Lower lobe of right lung (tissue), 2 donors: ENCODE measurements at places on chromosomes 13 and 19. TPM values are rescaled to one million over a fixed set of nuclear protein-coding genes. Genes with fewer than 3 reads are reported as not detected.

The FAM83E gene
- 34.1 TPM for total RNA-seq

The RPS15 gene
- total RNA-seq = 854 TPM

The NANOS3 gene
- total RNA-seq = 0.68 TPM

The LIPE gene
- 3.2 TPM for total RNA-seq

The TOMM40 gene
- 40.8 TPM for total RNA-seq

The NUFIP1 gene
- 3.8 TPM for total RNA-seq

GRCh38 chr19:9793071-9793591, 24.6 kb upstream of the ZNF846 start:
- H3K27me3 ChIP-seq = no peaks in the 10 kb centered on the region
- H3K4me3 ChIP-seq = peak overlapping the region; percentile 67
- no peaks in the 10 kb centered on the region for H3K36me3 ChIP-seq
- DNase-seq = peak; percentile 78
- peak overlapping the region; percentile 88 for H3K27ac ChIP-seq

- no peaks in the 10 kb centered on the region for H3K27me3 ChIP-seq
- no peak overlapping the region for H3K4me3 ChIP-seq
- no peak for DNase-seq
- no peak overlapping the region for H3K27ac ChIP-seq
- H3K4me1 ChIP-seq = no peaks in the 10 kb centered on the region
Measured at GRCh38 chr19:9727644-9728043, 40.9 kb downstream of the ZNF846 start.

DNA sequence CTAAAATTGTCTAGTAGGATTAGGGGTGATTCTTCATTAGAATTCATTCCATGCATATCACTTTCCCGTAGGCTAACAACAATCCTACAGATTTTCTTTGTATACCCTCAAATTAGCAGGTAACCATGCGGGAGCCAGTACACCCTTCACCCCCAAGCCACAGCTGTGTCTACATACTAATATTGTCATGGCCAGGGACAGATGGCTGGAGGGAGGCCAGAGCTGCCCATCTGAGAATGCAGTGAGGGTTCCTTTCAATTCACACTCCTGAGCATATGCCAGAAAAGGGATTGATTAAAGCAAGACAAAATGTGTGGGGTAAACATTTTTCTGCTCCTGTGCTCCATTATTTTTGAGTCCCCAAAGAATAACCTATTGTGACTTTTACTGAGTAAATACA, 68.9 kb downstream of the FREM2 start:
- H3K4me1 ChIP-seq = no peaks in the 10 kb centered on the region
- no peak overlapping the region for H3K4me3 ChIP-seq
- no peaks in the 10 kb centered on the region for H3K36me3 ChIP-seq
- H3K27ac ChIP-seq = no peak overlapping the region
- no peaks in the 10 kb centered on the region for H3K27me3 ChIP-seq

DNA sequence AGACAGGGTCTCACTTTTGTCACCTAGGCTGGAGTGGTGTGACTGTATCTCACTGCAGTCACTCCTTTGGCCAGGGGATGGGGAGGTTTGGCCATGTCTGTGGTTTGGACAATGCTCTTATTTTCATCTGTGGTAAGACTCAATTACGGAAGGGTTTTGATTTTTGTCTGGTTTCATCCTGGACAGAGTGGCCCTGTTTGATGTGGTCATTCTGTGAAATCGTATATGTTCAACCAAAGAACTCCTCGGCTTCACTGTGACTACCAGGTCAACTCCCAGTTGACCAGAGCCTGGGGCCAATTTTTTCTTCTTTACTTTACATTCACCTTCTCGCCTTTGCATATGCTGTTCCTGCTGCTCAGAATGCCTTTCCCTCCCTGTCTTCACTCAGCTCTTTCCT, 6.8 kb upstream of the CCDC124 start:
- no peaks in the 10 kb centered on the region for H3K36me3 ChIP-seq
- H3K4me3 ChIP-seq = no peak overlapping the region
- no peaks in the 10 kb centered on the region for H3K4me1 ChIP-seq

DNA sequence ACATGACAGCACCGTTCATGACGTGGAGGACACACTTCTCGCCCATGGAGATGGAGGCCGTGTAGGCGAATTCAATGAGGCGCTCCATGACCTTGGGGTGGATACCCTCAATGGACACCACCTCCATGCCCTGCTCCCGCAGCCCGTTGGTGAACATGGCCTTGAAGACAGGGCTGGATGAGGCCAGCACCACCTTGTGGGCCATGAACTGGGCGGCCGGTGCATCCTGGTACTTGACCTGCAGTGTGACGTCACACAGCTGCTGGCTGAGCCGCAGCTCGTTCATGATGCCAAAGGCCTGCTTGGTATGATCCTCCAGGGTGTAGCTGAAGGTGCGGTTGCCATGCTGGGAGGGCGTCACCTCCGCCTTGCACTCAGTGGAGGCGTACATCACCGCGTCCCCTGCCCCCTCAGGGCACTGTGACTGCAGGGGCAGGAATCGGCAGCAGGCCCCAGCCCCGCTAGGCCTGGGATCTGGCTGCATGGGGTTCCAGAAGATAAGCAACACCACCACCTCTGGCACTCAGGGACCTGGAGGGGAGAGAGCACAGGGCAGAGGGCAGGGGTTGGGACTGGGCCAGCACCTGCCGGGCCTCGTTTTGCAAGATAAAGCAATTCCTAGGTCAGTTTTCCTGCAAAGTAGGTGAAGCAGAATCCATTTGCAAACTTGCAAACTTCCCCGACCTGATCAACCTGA, 3.5 kb downstream of the KEAP1 start:
- H3K36me3 ChIP-seq = peaks cover 50% of the 10 kb centered on the region
- no peak overlapping the region for H3K4me3 ChIP-seq
- H3K27ac ChIP-seq = no peak overlapping the region
- DNase-seq = no peak
- no peaks in the 10 kb centered on the region for H3K27me3 ChIP-seq

DNA sequence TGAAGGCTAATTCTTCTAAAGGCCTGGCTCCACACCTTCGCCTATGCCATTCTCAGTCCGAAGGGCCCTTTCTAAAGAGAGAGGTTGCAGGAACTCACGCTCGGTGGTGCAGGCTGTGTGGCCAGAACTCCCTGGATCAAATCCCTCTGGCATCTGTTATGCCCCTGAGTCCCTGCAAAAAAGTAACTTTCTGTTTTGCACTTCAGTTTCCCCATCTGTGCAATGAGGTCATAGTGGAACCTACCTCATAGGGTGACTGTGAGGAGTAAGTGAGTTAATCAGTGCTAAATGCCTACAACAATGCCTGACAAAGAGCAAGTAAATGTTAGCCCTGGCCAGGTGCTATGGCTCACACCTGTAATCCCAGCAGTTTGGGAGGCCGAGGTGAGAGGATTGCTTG, 7.3 kb downstream of the IGSF23 start:
- no peak for DNase-seq
- peaks cover 9% of the 10 kb centered on the region for H3K4me1 ChIP-seq
- H3K36me3 ChIP-seq = no peaks in the 10 kb centered on the region
- H3K27ac ChIP-seq = no peak overlapping the region
- no peaks in the 10 kb centered on the region for H3K27me3 ChIP-seq
- no peak overlapping the region for H3K4me3 ChIP-seq

DNA sequence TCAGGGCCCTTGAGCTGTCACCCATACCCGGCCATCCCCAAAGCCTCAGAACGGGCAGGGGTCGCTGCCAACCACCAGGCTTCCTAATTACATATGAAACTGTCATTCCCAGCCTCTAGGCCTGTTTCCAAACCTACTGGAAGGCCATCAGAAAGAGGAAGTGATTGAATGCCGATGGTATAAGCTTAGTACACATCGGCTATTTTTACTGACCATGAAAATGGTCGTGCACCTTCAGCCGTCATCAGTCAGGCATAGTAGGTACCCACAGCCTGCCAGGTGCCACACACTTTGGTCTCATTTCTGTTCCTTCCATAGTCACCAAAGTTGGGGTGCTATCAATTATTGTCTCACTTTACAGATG, 10.2 kb downstream of the KRI1 start:
- peaks cover 6% of the 10 kb centered on the region for H3K4me1 ChIP-seq
- H3K27me3 ChIP-seq = no peaks in the 10 kb centered on the region
- no peak for DNase-seq
- H3K4me3 ChIP-seq = no peak overlapping the region
- peaks cover 99% of the 10 kb centered on the region for H3K36me3 ChIP-seq

DNA sequence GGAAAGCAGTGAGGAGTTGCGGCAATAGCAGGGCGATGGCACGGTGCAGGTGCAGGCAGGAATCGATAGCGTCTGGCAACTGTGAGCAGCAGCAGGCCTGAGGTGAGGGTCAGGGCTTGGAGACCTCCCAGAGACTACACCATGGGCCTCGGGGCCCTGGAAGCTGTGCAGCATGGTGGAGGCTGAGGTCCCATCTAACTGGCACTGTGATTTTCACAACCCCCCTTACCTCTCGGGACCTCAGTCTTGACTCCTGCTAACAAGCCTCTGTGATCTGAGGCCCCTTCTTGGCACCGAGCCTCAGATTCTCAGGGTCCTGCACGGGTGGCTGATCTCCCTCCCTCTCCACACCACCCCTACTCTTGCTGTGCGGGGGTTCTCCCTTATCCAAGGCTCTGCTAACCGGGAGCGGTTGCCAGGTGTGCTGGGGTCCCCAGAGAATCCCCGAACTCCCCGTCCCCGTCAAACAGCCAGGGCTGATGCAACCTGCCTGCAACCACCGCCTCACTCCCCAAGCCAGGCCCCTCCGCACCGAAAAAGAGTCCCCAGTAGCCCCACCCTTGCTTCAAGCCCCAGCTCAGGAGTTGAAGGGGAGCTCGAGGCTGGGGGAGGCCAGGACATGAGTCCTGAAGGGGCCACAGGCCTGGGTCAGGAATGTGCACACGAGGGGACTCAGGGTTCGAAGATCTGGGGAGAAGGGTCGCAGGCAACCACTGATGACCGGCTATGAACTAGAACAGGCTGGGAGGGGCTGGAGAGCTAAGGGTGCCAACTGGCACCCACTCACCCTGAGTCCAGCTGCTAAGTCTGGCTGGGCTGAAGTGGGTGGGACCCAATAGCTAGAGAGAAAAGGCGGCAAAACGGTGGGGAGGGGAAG, 4.8 kb upstream of the ATF5 start:
- H3K27me3 ChIP-seq = no peaks in the 10 kb centered on the region
- H3K36me3 ChIP-seq = peaks cover 61% of the 10 kb centered on the region
- H3K4me1 ChIP-seq = peaks cover 23% of the 10 kb centered on the region
- H3K27ac ChIP-seq = no peak overlapping the region
- H3K4me3 ChIP-seq = no peak overlapping the region

- H3K27me3 ChIP-seq = no peaks in the 10 kb centered on the region
- no peak overlapping the region for H3K4me3 ChIP-seq
- H3K36me3 ChIP-seq = no peaks in the 10 kb centered on the region
- no peak for DNase-seq
Measured at GRCh38 chr13:86681223-86681622, 882.0 kb upstream of the SLITRK6 start.

DNA sequence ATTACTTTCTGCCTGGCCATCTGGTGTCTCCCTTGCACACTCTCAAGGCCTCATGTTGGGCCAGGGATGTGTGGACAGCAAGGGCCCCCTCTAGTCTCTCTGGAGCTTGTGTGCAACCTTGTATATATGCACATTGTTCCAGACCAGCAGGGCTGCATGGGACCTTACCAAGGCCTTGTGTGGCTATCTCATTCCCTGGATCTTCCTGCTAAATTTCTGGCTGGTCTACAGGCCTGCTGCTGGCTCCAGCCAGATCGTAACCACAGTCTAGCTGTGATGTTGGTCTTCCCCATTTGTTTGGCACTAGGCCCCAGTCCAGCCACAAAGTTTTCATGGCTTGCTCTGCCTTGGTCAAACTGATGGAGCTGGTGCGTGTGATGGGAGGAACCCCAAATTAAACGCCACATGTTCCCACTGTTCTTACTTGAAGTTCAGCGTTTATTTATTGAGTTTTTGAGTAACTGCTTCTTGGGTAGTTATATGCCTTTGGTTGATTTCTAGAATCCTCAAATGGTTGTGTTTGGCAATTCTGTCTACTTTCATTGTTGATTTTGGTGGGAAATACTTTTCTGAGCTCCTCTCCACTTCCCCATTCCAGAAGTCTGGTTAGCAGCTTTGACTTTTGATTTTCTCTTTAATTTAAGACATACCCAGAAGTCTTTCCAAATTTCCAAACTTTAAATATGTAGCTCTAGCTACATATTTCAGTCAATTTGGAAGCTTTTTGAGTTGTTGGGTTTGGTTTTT, 56.4 kb downstream of the SIPA1L3 start:
- H3K4me1 ChIP-seq = peaks cover 13% of the 10 kb centered on the region
- no peak overlapping the region for H3K4me3 ChIP-seq

DNA sequence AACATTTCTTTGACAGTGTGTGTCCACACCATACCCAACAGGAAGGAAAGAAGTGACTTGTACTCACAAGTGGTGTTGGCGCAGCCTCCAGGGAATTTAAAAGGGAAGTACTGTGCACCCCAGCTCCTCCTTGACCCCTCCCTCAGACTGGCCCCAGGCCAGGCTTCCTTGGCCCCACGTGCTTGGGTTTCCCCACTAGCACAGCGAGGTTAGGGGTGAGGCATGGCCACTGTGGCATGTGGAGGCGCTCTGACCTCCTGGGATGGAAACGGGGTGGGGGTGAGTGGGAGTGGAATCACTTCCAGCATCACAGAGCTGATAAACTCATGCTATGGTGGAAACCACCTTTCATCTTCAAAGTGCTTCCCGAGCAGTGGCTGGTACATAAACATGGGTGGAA, 168.6 kb downstream of the ZNF536 start:
- DNase-seq = no peak
- H3K4me1 ChIP-seq = no peaks in the 10 kb centered on the region
- no peaks in the 10 kb centered on the region for H3K36me3 ChIP-seq

DNA sequence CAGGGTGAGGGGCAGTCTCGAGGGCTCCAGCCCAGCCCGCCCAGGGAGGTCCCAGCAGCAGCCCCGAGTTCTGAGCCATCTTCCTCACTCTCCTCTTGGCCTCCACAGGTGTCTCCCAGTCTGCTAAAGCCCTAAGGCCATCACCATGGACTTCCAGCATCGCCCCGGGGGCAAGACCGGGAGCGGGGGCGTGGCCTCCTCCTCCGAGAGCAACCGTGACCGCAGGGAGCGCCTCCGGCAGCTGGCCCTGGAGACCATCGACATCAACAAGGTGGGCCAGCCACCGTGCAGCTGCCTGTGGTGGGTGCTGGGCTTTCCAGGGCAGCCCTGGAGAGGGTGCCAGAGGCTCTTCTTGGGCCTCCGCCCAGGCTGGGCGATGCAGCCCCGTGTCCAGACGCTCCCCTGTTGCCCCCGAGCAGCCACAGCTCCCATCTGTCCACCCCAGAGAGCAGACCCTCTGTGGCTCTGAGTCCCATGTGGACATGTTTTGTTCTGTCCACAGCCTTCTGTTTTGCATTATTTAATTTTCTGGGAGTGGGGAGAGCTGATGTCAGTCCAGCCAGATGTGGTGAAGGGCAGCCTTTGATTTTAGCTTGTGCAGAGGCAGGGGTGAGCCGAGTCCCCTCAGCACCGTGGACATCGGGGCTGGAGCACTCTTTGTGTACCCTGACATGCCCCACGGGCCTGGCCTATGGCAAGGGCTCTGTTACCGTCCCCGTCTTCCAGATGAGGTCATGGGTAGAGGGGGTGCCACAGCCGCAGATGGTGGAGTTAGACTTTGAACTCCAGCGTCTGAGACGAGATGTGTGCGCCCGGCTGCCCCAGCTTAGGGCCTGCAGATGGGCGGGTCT, 5.6 kb upstream of the AMH start:
- DNase-seq = no peak
- peaks cover 59% of the 10 kb centered on the region for H3K36me3 ChIP-seq
- H3K27ac ChIP-seq = no peak overlapping the region
- H3K4me3 ChIP-seq = no peak overlapping the region
